ENCODE measurements at places on chromosomes 13 and 19. TPM values are rescaled to one million over a fixed set of nuclear protein-coding genes. Genes with fewer than 3 reads are reported as not detected.

DNA sequence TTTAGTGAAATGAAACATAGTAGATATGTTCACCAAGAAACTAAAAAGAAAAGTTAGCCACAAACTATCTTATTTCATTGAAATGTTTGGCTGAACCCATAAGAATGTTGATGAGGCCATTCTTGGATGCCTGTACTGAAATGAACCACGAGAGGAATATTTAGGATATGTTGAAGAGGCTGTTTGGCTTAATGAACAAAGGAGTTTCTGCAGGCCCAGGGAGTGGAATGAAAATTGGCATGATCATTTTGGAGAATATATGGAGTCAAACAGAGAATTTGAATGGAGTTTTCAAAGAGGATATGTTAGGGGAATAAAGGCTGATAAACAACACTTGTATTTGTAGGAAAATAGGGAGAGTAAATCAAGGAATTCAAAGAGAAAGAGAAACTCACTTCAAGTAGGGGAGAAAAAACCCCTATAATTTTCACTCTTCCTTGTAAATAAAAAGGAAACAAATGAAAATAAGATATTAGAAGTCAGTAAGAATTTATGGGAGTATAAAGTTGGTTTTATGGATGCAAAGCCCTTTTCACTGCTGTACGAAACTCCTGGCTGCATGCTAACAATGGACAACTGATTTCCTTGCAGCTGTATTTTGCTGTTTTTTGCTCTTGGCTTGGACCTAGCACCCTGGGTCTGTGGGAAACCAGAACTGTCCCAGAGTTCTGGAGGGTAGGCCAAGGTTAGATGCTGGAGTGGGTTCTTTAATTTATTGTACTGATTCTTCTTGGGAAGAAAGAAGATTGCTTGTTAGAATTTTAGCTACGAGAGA, 36.5 kb downstream of the KL start:
- peak; percentile 53 for DNase-seq

Gene TINCR
- polyA plus RNA-seq = 0.03 TPM

- DNase-seq = no peak
Measured at GRCh38 chr13:88345171-88345847, 674.1 kb downstream of the SLITRK5 start.

Gene ZIC2
- polyA plus RNA-seq = not detected

Gene SH2D3A
- 0.09 TPM for polyA plus RNA-seq

Gene PIBF1
- 5.1 TPM for polyA plus RNA-seq

GRCh38 chr13:96751089-96751488, 243.2 kb downstream of the OXGR1 start:
- no peak for DNase-seq

DNA sequence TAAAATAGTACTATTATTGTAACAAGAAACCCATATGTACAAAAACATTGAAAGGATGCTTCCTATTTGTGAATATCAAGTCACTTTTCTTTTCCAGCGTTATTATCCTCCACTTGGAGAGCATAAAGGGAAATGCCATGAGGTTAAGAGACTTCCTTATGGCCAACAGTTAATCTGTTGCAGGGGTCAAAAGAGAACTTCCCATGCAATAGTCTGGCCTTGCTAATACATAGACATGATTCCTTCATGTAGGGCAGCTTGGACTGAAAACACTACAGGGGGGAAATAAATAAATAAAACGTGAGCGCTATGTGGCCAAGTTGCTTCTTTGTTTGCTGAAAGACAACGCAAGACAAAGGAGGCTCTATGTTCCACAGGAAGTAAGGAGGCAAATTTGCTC, 269.1 kb upstream of the EDNRB start:
- DNase-seq = no peak

- peak; percentile 78 for DNase-seq
Measured at GRCh38 chr13:44837250-44837649, 152.0 kb downstream of the NUFIP1 start.

GRCh38 chr19:16673231-16673630, 12.3 kb downstream of the TMEM38A start:
- no peak for DNase-seq

DNA sequence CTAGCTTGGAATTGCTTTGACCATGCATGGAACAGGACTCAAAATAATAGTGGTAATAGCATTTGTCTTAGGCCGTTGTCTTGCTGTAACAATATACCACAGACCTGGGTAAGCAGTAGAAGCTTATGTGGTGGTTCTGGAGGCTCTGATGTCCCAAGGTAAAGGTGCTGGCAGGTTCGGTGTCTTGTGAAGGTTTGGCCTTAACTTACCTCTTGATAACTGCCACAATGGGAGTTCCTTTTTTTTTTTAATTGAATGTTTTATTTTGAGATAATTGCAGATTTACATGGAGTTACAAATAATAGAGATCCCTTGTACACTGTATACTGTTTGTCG, 5.8 kb downstream of the RPL21 start:
- DNase-seq = no peak

DNA sequence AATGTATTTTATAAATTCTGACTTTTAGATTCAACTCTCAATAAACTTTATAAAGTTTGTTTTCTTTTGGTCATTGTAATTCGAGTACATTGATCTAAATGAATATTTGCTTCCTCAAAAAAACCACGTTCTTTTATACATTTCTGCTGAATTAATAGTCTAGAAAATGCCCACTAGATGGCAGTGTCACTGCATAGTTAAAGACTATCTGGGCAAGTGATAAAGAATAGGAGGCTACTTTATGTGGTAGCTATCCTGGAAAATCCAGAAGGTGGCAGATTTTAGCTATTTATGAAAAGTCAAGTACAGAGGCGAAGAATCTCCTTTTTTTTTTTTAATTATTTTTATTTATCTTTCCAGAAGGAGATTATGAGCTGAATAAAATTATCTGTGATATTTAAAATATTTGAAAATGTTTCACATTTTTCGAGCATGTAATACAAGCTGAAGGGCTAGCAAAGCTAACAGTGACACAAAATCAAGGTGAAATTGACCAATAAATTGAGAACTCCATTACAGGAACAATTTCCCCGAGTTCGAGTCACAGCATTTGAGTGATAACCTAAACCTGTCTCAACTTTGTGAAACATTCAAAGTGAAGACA, 221.8 kb downstream of the OLFM4 start:
- DNase-seq = peak; percentile 72

DNA sequence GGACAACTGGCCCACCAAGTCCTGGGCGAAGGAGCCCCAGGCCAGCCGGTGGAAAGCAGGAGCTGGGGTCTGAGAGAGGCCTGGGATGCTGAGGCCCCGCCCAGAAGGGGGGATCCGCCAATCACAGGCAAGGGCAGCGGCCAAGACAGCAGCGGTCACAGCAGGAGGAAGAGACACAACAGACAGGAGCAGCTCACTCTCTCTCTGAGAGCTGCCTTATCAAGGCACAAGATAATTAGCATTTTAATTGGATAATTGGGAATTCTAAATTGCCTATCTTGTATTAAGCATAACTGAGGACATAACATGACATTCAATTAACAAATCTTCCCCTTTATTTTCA, 46.2 kb downstream of the CEBPG start:
- no peak for DNase-seq

Gene ACP7
- not detected for polyA plus RNA-seq

GRCh38 chr19:20414120-20414519, 151.5 kb downstream of the ZNF737 start:
- DNase-seq = no peak

- no peak for DNase-seq
Measured at GRCh38 chr13:79070343-79070974, 335.6 kb downstream of the RBM26 start.

- DNase-seq = no peak
Measured at GRCh38 chr13:34993470-34993869, 51.4 kb downstream of the NBEA start.

Gene ACP5
- 1.2 TPM for polyA plus RNA-seq

DNA sequence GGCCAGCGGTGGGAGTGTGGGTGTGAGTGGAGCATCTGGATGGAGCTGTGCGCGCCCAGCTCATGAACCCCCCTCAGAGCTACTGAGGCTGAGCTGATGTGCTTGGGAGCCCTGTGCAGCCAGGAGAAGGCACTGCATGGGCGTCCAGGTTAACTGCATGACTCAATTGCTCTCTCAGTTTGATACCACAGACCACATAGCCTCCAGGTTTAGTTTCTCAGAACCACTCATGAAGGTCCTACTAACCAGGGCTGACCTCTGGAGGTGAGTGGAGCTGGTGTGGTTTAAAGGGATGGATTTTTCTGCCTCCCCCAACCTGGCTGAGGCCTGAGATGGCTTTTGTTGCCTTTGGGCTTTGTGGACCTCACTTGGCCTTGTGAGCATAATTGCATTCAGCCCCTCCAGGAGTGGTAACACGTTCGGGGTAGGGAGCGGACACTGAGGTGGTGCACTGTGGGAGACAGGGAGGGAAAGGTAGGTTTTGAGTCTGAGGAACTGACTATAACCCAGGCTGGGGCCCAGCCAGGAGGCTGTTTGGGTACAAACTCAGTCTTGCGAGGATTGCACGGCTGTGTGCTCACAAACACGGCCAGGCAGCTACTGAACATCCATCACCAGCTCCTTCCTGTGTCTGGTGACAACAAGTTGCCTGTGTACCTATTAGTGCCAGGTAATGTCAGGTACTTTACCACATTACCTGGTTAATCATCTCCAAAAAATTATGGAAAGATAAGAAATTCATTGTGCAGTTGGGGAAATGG, 97.5 kb downstream of the RGCC start:
- DNase-seq = no peak

DNA sequence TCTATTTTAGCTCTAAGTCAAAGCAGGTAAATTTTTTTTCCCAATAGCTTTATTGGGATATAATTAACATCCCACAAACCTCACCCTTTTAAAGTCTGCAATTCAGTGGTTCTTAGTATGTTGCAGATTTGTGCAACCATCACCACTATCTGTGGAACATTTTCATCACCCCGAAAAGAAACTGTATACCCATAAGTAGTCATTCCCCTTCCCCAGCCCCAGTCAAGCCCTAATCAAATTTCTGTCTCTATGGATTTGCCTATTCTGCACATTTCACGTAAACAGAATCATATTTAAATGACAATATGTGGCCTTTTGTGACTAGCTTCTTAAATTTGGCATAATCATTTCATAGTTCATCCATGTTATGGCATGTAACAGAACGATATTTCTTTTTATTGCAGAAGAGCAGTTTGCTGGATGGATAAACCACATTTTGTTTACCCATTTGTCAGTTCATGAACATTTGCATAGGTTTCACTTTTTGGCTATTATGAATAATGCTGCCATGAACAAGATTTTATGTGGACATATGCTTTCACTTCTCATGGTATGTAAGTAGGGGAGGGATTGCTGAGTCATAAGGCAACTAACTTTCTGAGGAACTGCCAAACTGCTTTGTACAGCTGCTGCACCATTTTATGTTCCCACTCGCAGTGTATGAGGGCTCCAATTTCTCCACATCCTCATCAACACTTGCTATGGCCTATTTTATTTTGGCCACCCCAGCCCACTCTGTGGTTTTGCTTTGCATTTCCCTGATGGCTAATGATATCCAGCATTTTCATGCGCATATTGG, 10.9 kb downstream of the SLC46A3 start:
- peak; percentile 92 for DNase-seq

DNA sequence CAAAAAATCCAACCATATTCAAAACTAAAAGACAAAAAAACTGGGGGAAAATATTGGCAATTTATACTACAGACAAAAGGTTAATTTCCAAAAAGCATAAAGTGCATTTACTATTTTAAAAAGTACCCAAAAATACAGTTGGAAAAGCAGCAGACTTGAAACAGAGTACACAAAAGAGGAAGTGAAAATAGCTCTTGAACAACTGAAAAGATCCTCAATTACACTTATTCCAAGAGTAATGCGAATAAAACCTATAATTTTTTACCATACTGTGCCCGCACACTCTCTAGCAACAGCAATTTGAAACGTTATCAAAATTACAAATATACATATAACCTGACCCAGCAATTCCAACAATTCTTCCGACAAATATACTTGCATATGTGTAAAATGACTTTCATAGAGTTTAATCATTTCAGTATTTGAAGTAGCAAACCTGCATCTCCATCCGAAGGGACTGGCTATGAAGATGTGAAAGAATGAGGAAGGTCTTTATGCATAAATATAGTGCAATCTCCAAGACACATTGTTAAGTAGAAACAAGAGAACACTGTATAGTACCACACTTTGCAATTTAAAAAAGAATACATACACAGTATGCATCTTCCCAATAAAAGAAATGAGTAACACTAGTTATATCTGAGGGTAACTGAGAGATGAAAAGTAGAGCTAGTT, 25.4 kb downstream of the ALG5 start:
- no peak for DNase-seq

DNA sequence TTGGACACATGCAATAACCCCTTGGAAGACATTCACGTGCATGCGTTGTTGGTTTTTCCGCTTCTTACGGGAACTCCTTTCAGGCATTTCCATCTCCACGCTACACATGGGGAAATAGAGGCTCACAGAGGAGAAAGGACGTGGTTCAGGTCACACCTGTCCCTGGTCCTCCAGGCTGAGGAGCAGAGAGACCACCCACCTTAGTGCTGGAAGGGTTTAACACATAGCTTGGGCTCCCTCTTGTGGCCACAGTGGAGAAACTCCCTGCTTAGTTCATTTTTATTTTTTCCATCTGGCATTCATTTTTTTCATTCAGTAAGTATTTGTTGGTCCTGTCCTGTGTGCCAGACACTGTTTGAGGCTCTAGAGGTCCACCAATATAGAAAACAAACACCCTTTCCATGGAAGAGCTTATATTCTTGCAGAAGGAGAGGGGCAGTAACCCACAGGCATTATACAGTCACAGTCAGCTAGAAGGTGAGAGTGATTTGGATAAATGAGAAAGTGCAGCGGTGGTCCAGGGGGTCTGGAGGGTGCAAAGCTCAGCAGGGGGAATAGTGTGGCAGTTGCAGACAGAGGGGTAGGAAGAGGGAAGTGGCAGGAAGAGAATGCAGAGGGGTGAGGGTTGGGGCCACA, 24.2 kb upstream of the TTYH1 start:
- DNase-seq = peak; percentile 60

GRCh38 chr13:25249001-25249543, 38.2 kb downstream of the MTMR6 start:
- peak; percentile 43 for DNase-seq

DNA sequence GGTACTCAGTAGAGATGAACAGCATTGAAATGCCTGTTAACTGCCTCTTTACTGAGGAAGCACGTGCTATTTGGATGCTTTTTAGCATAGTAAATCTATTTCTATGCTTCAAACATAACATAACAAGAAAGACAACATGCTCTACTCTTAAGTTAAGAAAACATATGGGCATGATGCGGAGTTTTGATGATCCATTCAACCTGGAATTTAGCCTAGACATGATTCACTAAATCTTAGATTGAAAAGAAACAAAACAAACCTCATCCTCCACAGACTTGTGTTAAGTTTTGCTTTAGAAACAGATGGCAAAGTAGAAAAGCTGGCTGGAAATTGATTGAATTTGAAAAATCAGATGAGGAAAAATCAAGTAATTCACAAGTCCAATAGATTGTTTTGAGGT, 593.8 kb downstream of the OLFM4 start:
- DNase-seq = no peak

Gene FLT3
- polyA plus RNA-seq = not detected

GRCh38 chr19:50286443-50286842, 42.7 kb downstream of the KCNC3 start:
- no peak for DNase-seq

Gene SOHLH2
- 0.17 TPM for polyA plus RNA-seq
